SIG-M5 (cell line): ENCODE measurements at places on chromosomes 1 and 21.

DNA sequence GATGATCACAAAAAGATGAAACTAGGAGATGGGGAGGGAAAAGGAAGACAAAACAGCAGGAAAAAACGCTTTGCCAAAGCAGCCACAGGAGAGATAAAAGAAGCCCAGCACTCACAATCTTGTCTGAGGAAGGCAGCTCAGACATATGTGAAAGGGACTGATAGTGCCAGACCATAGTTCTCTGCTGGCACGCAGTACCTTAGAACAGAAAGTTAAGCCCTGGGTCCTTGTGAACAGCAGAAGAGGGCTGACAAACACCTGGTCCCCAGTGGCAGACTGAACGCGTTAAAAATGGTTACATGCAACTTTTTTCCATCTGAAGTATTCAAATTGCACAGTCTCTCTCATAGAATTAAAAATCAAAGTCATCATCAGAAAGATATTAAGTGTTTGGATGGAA is 433.2 kb upstream of the ADAMTS5 start:
- no peak for DNase-seq

- DNase-seq = no peak
Measured at GRCh38 chr1:228955691-228956090, 220.4 kb downstream of the RHOU start.

- DNase-seq = no peak
Measured at GRCh38 chr1:44808938-44809917, 905 bp downstream of the BTBD19 start.

DNA sequence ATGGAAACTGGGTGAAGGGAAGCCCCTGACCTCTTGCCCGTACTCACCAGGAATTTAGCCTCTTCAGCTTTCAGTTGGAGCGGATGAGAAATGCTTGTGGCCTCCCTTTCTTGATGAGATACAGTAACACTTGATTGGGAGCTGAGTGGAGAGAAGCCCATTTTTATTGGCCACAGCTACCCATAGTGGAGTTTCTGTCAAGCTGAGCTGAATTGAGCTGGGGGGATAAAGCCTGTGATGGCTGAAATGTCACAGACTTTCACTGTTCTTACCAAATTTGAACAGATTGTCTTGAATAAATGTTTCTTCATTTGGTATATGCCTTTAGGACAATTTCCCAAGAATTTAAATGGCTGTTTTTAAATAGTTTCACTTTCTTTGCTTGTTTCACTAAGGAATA is 125.9 kb downstream of the ZMYM4 start:
- no peak for DNase-seq

DNA sequence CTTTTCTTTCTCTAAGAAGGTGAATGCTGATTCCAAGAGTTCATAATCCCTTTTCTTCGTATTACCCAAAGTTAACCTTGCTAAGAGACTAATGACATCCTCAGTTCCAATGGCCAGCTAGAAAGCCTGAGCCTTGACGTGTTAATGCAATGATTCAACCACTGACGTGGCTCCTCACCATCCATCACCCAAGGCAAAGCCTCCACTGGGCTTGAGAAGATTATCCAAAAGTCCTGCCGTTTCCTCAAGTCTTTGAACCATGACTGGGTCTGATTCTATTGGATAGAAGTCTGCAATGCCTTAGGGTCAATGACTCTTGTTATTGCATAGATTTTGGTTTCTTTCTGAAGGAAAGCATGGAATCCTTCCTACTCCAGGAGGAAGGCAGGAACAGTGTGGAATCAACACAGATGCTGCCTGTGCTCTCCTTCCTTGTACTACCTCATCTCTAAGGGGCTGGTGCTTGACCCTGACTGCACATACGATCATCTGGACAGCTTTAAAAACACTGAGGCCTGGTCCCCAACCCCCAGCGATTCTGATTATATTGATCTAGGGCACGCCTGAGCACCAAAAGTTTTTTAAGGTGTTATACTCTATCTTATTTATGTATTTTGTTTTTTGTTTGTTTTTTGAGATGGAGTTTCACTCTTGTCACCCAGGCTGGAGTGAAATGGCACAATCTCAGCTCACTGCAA is 69.3 kb upstream of the ANGPTL1 start:
- DNase-seq = no peak

DNA sequence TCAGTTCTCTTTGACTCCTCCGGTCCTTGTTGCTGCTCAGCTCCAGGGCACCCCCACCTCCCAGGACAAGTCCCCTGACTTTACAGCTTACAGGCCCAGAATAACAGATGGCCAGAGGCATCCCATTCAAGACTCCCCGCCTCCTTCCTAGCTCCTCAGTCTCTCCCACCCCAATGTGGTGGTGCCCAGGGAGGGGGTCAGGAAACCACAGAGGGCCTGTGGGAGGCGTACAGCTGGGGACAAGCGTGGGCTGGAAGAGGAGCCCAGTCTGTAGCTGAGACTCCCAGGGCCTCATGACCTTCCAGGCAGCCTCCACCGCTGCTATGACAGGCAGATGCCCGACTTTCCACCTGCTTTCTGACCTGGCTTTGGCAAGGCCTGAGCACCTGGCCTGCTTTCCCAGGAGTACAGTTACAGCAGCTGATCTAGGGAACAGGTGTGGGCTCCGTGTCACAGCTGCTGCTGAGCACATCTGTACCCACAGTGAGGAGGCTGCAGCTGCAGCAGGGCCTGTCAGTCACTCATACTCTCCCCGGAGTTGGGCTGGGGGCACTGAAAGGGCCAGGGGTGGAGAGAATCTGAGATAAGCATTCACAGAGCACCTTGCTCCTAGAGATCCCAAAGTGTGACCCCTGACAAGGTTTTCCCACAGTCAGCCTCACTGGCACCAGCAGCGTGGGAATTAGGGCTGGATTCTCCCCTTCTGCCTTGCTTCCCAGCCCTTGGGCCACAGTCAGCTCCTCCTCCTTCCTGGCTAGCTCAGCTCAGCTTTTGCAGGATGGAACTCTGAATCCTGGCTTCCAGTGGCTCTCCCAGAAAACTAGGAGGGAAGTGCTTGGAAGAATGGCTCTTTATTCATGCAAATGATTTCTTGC is 7.1 kb upstream of the NAV1 start:
- DNase-seq = no peak

GRCh38 chr1:109521002-109521951 is 11.8 kb upstream of the AMIGO1 start:
- no peak for DNase-seq

- peak; percentile 90 for DNase-seq
Measured at GRCh38 chr1:9069326-9070100, at the start of gene SLC2A5. Gene SLC2A5, minus strand, starts transcription at chr1:9069635. Its CDS starts 99 bp downstream, at chr1:9069536.

GRCh38 chr21:25607151-25608043 is at the start of gene MRPL39:
Gene MRPL39, minus strand, starts transcription at chr21:25607481. Its CDS starts 6 bp downstream, at chr21:25607475.
- DNase-seq = peak; percentile 40

- no peak for DNase-seq
Measured at GRCh38 chr1:234372011-234372757, 1.1 kb upstream of the COA6 start.

GRCh38 chr1:59997479-59998115 is 71.0 kb upstream of the CYP2J2 start:
- no peak for DNase-seq

DNA sequence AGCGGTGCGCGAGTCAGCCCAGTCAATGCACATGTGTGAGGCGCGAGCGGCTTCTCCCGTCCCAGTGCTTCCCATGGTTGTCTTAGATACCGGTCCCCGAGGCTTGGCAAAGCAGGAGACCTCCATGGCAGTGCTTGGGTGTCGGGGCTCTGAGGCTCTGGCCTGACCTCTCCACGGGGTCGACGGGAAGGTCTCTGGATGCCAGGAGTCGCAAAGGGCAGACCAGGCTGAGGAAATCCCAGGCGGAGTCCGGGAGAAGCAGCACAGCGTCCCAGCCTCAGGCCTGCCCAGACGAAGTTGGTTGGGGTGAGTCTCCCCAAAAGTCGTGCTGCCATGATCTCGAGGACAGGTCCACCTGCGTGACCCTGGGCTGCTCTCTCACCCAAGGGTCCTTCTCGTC is 3881.6 kb downstream of the SRGAP2C start:
- DNase-seq = no peak

GRCh38 chr1:235319255-235319654 is 8.7 kb downstream of the ARID4B start:
- DNase-seq = no peak

DNA sequence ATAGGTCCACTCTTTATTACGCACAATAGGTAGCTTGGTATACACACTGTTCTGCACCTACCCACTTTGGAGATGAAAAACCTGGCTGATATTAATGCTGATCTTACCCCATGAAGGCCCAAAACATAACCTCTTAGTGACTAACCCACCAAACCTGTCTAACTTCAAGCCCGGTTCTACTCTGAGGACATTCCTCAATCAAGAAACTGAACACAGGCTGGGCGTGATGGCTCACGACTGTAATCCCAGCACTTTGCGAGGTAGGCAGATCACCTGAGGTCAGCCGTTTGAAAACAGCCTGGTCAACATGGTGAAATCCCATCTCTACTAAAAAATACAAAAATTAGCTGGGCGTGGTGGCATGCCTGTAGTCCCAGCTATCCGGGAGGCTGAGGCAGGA is 50.5 kb downstream of the EYA3 start:
- DNase-seq = no peak

DNA sequence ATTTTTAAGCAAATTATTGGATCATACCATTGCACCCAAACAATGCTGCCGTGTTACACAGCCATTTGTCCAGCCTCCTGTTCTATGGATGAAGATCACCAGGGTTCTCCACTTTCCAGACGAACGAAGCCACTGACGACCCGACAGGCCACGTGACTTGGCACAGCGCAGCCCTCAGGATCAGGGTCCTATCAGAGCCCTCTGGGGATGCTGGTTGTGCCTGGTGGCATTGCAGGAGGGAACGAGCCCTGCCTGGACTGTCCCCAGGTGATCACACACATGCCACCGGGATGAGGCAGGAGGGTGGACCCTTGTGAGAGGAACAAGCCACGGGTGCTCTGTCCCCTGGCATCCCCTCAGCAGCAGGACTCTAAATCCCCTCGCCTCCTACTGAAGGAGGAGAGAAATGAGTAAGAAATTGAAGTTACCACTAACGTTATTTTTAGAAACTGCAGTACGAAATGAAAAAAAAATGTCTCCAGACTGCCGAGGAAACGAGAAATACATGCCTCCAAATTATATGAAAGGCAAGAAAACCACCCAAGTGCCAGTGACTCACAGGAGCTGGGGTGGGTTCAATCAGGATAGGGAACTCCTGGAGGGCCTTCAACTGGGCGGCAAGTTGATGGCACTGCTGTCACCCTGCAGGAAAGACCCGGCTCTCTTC is 58.7 kb upstream of the PDE9A start:
- no peak for DNase-seq

GRCh38 chr1:21262293-21263051 is 27.8 kb downstream of the ECE1 start:
- DNase-seq = no peak

DNA sequence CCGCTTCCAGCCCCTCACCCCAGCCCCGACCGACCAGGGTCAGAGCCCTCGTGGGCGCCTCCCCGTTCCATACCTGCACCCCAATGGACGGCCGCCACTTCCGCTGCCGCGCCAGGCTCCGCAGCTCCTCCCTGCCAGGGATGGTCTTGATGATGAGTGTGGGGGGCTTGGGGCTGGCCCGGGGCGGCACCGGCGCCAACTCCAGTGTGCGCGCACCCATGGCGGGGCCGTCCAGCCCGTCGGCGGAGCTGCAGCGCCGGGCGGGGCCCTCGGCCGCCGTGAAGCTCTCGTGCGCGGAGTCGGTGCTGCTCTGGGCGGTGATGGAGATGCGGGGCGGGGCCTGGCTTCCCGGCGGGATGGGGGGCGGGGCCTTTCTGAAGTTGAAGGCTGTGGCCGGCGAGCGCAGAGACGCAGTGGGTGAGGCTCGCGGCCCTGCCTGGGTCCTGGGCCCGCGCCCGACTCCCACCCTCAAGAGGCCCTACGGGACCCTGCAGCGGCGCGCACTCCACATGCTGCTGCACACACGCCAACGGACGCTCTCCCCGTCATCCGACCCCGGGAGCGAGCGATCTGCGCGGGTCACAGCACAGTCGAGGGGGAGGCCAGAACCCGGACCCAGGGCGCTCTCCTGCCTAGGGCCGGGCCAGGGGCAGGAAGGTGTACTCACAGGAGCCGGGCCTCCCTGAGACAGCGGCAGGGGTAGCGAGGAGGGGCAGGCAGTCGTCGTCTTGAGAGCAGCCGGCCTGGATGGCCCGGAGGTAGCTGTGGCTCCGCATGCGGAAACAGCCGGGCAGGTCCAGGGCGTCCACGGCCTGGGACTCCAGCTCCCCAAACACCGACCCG is 26.1 kb upstream of the SMIM12 start:
- DNase-seq = no peak

DNA sequence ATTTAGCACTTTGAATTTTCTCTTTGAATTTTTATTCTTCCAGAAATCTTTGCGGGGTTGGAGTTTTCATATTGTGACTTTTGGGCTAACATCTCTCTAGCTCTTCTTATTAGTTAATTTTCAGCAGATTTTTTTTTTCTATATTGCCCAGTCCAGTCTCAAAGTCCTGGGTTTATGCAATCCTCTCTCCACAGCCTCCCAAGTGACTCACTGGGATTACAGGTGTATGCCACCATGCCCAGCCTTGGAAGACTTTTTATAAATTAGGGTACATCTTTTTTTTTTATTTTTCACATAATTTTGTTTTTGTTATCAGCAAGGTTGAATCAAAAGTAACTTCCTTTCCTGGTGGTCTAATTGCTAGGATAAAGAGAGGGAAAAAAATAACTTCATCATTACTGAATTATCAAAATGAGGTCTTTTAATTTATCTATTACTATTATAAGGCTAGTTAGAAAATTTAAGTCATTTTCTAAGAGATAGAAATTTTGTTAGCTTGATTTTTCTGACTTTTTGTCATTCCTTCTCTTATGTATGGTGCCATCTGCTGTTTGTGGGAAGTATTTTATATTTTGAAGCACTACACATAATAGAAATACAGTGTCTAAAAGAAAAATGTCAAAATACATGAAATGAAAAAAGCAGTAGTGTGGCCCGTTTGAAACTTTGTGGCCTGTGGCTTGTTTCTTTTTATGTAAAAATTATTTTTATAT is 273.4 kb upstream of the CACYBP start:
- no peak for DNase-seq

DNA sequence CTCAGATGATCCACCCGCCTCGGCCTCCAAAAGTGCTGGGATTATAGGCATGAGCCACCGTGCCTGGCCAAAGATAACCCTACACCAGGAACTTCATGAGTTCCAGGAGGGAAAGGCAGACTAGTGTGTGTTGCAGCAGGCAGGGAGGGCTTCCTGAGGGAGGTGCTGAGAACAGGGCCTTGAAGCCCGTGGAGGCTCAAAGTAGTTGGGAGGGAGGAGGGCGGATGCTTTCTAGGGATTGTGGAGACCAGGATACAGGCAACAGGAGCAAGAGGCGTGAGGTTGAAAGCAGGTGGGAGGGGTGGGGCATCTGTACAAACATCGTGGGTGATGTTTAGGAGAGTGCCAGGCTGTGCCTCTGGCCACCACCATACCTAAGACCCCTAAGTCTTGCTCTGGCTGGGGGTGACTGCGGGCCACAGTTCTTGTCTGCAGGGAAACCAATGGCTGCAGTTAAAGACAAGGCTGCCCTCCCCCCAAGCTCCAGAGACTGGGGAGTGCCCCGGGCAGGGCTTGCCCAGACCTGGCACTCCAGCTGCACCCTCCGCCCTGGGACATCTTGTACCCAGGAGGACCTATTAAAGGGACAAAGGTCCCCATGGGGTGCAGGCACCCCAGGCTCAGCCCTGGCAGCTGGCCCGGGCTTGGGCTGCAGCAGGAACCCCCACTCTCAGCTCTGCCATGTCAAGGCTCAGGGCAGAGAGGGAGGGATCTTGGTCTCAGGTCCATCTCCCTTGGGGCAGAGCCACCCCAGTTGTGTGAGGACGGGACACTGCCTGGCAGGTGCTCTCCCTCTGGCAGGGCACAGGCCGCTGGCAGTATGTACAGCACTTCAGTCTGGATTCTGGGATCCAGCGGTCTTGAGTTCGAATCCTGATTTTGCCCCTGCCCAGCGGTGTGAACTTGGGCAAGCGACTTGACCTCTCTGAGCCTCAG is 22.1 kb upstream of the CASZ1 start:
- no peak for DNase-seq

- DNase-seq = no peak
Measured at GRCh38 chr1:101567582-101568189, 330.9 kb downstream of the S1PR1 start.
